A549 treated with RU486 at 1 μM for 4 hours (cell line): ENCODE measurements at places on chromosomes 12 and 14. TPM values are rescaled to one million over a fixed set of nuclear protein-coding genes. Genes with fewer than 3 reads are reported as not detected.

Gene RGS6
- total RNA-seq: not detected in 5 replicates

Gene CLEC4C
- not detected in 5 replicates for total RNA-seq

Gene SYNDIG1L
- not detected in 5 replicates for total RNA-seq

Gene KTN1
- 79.9 to 151 TPM (median 115 TPM) in 5 replicates for total RNA-seq

Gene AMDHD1
- 1.8 to 2.6 TPM (median 1.9 TPM) in 5 replicates for total RNA-seq

Gene ZCCHC8
- 18.9 to 27.6 TPM (median 24.9 TPM) in 5 replicates for total RNA-seq

Gene PTCSC3
- total RNA-seq: not detected in 5 replicates

Gene TMEM132D
- total RNA-seq: not detected in 5 replicates
